ENCODE measurements at places on chromosomes 11 and 22.

GRCh38 chr22:46614025-46614931 lies 5.9 kb upstream of the GRAMD4 start:
- DNase-seq, result no peak

DNA sequence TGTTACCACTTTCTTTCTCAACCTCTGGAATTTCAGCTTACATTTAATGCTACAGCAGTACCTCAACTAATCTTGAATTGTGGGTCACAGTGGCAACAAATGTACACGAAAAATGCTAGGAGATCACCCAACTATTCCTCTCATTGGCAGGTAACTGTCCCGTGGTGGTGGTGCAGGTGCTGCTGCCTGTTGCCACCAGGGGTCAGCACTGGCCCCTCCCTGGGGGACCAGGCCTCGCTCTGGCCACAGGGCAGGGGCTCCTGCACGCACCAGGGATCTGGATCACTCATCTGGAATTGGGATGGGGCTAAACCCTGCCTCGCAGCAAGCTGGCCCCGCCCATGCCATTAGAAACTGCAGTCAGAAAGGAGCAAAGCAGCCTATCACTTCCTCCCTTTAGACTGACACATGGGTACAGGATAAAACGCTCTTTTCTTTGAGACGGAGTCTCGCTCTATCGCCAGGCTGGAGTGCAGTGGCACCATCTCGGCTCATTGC lies 6.9 kb upstream of the POLDIP3 start:
- peak; percentile 66 for DNase-seq

DNA sequence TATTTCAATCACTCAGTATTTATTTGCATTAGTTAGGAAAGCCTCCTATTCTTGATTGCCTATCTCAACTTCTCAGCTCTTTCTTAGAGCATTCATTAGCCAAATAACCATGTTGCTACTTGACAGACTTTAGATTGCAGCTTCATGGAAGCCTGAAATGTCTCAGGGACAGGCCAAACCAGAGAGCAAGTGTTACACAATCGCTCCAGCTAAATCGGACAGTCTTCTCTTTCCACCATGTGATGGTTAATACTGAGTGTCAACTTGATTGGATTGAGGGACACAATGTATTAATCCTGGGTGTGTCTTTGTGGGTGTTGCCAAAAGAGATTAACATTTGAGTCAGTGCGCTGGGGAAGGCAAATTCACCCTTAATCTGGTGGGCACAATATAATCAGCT lies 106.5 kb upstream of the DRD2 start:
- no peak for DNase-seq

DNA sequence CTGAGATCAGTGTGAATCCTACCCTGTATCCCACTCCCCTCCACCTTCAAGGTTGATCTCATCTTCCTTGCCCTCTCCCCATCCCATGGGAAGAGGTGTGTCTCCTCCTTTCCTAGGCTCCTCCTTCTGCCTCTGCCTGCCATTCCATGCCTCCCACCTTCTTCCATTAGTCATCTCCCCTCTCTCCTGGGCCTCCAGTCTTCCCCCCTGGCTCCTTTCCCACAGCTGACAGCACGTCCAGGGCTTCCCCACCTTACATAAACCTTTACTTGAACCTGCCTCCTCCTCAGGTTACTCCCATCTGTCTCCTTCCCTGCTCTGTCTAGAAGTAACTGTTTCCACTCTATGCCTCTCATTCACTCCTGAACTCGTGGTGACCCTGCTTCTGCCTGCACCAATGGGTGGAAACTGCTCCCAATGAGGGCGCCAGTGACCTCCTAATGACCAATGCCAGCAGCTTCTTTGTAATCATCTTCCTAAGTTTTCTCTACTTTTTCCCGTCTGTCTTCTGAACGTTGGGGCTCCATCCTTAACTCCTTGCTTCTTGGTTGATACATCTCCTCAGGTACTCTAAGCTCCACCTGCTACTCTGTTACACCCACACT lies 266.9 kb upstream of the NARS2 start:
- no peak for DNase-seq

DNA sequence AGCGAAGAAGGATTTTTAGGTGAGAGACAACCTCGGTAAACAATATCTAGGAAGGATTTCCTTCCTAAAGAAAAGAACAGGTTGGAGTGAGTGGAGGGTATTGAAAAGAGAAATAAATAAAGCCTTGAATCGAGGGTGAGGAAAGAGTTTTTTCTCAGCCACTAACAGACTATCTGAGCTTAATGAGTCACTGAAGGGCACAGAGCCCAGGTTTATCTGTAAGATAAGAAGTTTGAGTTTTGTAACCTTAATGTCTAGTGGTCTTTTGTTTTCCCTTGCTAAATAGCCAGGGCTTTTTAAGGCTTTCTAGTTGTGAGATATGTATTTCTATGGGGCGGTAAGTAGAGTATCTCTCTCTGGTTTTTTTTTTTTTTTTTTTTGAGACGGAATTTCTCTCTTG lies 394.5 kb upstream of the KIRREL3 start:
- no peak for DNase-seq

- no peak for DNase-seq
Observed at GRCh38 chr11:954392-955153, 28.9 kb downstream of the AP2A2 start.

DNA sequence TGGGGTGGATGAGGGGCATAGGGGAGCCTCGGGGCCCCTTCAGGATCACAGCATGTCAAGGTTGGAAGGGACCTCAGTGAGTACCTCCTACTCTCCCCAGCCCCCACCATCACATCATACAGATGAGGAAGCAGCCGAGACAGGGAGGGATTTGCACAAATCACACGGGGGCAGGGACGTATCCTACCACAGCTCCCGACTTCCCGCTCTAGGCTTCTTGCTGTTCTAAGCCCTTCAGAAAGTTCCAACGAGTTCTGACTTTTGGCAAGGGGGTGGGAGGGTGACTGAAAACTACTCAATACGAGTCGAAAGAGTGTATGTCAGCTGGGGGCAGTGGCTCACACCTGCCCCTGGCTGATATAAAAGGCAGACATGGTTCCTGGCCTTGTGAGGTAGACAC lies 4.7 kb upstream of the RAD9A start:
- no peak for DNase-seq

GRCh38 chr22:19959043-19959586 lies 17.5 kb upstream of the TXNRD2 start:
- peak; percentile 62 for DNase-seq

DNA sequence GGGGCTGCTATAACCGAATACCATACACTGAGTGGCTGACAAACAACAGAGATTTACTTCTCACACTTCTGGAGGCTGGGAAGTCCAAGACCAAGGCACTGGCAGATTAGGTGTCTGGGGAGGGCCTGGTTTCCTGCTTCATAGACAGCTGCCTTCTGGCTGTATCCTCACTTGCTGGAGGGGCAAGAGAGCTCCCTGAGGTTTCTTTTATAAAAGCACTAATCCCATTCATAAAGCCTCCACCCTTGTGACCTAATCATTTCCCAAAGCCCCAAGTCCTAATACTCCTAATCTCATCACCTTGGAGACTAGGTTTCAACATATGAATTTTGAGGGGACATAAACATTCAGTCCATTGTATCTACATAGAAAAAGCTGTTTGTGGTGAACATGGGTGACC lies 131.8 kb downstream of the KIRREL3 start:
- DNase-seq, result no peak

DNA sequence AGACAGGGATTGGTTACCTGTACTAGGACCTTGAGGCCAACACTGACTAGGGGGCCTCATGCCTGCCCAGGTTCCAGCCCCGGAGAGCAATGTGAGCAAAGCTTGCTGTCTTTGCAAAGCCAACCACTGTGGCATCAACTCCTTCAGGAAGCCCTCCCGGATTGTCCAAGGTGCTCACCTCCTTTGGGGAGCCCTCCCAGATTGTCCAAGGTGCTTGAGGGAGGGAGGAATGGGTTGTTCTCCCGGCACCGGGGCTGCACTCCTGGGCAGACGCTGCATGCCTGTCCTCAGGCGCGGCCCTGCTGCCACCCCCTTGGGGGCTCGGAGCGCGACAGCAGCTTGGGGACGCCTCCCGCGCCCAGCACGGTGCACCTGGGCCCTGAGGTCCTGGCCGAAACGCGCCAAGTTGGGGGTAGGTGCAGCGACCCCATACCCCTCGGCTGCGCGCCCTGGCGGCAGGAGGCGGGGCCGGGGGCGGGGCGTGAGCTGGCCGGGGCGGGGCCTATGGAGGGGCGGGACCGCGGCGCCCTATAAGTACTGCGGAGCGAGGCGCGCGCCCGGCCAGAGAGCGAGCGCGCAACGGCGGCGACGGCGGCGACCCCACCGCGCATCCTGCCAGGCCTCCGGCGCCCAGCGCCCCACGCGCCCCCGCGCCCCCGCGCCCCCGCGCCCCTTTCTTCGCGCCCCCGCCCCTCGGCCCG lies at the start of gene CD81:
Gene CD81 (plus strand): TSS at position 560 of the 701 bp plus-strand sequence. CDS start 240 bp downstream, outside the sequence.
- DNase-seq, result peak; percentile 51

- DNase-seq, result no peak
Observed at GRCh38 chr11:35836205-35836604, 107.7 kb upstream of the LDLRAD3 start.

- no peak for DNase-seq
Observed at GRCh38 chr11:75442161-75442885, 9.3 kb upstream of the KLHL35 start.

DNA sequence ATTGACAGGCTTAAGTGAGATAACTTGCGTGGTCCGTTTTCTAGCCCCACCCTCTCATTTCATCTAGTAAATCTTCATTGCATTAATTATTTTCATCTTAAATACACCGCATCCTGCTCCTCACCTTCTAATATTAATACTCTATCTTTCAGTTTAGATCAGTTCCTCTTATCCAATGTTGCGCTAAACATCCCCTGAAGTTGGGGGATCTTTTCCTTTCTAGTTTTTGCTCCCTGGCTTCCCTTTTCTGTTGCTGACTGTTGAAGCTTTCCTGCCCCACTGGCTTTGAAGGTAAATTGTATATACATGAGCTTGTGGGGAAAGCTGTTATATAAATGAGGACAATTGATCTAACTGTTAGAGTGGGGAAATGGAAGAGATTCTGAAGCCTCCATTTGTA lies 7.2 kb downstream of the CAT start:
- no peak for DNase-seq

DNA sequence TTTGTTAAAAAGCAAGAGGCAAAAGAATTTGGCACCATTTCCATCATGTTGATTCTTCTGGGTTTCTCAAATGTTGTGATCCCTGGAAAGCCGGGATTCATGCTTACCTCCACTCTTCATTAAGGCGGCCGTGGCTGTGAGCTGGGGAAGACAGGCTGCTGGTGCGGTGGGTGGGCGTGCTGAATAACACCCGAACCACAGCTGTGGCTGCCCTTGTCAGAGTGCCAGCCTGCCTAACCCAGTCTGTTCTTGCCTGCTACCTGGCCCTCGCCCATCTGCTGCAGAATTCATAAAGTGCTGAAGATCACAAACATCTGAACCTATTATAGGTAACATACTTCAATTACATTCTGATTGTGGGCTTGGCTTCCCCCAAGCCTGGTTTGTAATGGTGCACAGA lies 95.8 kb upstream of the RCN1 start:
- no peak for DNase-seq

GRCh38 chr22:17368554-17369438 lies 464 bp upstream of the CECR2 start:
- no peak for DNase-seq

DNA sequence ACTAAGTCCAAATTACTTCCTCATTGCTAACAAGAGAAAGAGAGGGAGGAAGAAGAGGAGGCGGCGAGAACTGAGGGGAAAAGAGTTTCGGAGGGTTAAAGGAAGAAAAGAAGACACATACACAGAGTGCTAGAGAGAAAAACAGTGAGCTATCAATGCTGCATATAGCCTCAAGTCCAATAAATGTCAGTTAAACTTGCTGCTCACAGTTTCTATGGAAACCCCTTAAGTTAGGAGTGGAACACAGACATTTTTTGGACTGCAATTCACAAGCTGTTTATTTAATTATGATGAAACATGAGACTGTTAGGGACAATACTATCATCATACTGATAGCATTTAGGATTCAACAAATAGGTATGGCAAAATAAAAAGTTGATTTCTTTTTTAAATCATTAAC lies 1320.4 kb downstream of the LRRC4C start:
- DNase-seq, result no peak

GRCh38 chr11:11384829-11385228 lies 31.8 kb upstream of the CSNK2A3 start:
- no peak for DNase-seq

DNA sequence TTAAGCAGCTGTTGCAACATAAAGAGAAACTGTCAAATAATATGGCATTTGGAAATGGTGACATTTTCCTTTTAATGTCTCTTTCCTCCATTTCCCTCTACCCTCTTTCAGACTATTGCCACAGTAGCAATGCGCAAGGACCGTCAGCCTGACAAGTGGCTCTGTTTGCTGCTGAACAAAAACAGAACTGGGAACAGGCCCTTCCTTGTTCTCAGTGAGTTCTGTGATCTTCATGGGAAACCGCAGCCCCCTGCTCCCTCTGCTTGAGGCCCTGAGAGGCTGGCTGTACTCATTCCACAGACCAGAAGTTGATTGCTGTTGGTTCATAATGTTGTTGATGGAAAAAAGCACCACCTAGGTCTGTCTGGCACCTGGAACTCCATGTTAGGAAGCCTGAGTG lies 559.7 kb downstream of the OPCML start:
- DNase-seq, result no peak

DNA sequence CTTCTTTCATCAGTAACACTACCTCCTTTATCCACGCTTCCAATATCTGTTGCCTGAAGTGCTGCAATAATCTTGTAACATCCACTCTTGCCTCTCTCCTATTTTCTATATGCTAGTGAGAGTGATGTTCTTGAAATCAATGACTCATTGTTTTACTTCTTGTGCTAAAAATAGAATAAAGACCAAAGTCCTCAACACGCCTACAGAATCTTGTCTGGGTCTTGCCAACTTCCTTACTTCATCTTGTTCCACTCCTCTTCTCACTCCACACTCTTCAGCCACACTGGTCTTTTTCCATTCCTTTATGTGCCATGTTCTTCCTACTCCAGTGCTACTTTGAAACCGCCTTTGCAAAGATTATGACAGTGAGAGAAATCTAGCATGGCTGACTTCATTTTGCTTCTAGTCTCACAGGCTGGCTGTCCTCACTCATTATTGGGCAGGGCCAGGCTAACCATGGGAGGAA lies 136.4 kb downstream of the CCDC81 start:
- no peak for DNase-seq

GRCh38 chr22:49258107-49259010 lies 569.3 kb downstream of the BRD1 start:
- no peak for DNase-seq

GRCh38 chr11:69249311-69250185 lies 44.4 kb upstream of the MYEOV start:
- no peak for DNase-seq

GRCh38 chr11:86587264-86588193 lies 84.9 kb downstream of the ME3 start:
- no peak for DNase-seq

All from erythroblast (primary cell).